ENCODE measurements at places on chromosomes 7 and 10. TPM values are rescaled to one million over a fixed set of nuclear protein-coding genes. Genes with fewer than 3 reads are reported as not detected.

DNA sequence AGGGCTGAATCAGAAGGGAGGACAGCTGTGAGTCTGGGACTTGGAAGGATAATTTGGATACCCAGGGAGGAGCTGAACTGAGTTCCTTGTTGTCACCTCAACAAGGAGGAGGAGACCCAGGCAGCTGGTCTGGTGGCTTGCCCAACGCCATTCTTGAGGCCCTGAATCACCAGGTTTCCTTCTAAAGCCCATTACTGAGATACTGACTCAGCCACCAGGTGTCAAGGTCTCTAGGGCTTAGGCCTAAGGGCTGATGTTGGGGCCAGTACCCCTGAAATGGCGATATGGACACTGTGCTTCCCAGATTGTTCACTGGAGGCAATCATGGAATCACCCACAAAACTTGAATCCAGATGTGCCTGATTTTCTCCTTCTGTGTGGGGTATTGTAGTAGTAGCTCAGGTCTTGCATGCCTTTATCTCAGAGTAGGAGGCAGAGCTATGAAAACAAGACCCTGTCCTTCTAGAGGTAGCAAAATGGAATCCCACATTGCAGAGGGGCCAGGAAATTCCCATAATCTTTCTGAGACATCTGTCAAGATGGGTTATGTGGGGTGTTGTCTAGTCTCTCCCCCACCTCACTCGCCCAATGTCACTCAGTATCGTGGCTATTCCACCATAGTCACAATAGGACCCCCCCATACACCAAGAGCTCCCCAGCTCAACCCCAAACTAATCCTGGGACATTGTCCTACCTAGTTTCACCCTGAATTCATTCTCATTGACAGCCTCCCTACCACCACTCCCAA, 1.8 kb upstream of the ATG9B start:
- no peak for DNase-seq

DNA sequence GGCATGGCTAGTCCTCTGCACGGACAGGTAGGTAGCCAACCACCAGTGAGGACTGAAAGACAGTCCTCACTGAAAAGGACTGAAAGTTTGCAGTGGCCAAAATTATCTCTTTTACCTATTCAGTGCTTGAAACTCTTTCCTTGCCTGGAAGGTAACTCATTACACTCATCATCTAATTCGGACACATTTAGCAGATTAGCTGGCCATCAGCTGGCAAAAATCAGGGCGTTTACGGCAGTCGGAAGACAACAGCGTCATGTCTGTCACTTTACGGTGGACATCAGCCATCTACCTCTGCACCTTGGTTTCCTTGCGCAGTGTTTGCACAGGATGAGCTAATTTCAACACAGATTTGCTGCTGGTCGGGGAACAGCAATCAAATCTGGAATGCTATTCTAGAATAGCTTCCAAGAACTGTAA, 740 bp downstream of the ANXA7 start:
- peak; percentile 61 for DNase-seq

- no peak for DNase-seq
Measured at GRCh38 chr10:133471300-133472109, 17.8 kb downstream of the SCART1 start.

DNA sequence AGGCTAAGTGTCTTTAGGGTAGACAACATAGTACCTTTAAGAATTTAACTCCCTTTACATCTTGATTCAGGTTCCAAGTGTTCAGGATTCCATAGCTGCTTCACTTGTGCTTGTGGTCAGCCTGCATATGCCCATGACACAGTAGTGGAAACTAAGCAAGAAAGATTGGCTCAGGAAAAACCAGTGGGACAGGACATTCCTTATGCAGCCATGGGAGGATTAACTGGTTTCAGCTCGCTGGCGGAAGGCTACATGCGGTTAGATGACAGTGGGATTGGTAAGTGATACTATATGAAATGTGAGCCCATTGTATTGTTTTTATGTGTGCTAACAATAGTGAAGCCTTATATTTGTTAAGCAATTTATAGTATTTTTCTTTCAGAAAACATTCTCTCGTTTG, 11.3 kb downstream of the FAM221A start:
- DNase-seq = no peak

DNA sequence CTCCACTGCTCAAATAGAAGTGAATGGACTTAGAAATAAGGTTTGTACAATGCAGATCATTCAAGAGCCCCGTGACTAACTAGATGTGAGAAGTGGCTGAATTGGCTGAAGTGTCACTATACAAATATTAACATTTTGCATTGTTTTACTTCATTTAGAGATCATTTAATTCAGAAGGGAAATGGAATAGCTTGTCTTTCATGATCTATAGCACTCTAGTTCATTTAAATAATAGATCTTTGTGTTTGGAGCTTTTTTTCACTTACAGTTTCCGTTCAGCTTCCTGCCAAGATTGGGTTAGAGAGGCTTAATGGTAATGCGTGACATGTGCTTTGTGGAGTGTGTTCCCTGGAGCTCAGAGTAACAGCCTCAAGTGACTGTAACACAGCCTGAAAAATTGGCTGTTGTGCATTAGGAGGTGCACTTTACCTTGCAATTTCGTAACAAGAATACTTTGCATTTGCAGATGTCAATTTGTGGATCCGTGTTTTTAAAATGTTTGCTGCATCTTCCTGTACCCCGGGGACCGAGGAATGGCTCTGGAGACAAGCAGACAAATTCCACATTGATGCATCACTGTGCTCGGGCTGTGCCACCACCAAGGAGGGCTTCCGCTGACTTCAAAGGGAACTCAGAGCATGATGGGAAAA, 170.3 kb downstream of the NRP1 start:
- no peak for DNase-seq

- DNase-seq = no peak
Measured at GRCh38 chr10:78970261-78970660, 98.5 kb upstream of the ZMIZ1 start.

DNA sequence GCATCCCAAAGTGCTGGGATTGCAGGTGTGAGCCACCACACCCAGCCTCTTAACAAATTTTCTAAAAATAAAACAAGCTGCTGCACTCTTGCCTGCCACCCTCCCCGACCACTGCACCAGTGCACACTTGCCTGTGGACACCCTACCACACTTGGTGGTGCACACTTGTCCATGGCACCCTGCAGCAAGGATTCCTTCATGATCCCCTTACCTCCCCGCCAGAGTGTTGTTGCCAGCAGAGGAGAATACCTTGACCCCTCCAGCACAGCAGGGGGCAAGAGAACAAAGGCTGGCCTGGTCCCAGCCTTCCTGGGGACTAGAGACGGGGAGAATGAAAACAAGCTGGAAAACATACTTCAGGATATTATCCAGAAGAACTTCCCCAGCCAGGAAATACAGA, 65.9 kb upstream of the KCND2 start:
- DNase-seq = no peak

GRCh38 chr7:92253251-92253650, 7.5 kb downstream of the ANKIB1 start:
- DNase-seq = no peak

Gene RAMP3
- polyA plus RNA-seq = 10.0 TPM
